Progenitor cell of endocrine pancreas (in vitro differentiated cells): ENCODE measurements at places on chromosomes 5 and 9. TPM values are rescaled to one million over a fixed set of nuclear protein-coding genes. Genes with fewer than 3 reads are reported as not detected.

GARIN3 gene
- not detected in 2 replicates for total RNA-seq

ARSI gene
- 0.24 TPM in 1 of 2 replicates, not detected in the other for total RNA-seq

S1PR3 gene
- total RNA-seq: 1.6 and 1.7 TPM in 2 replicates

NUTM2G gene
- total RNA-seq: not detected in 2 replicates

GPR21 gene
- 2.9 and 3.4 TPM in 2 replicates for total RNA-seq

PCDHGA5 gene
- total RNA-seq: 0.69 and 0.71 TPM in 2 replicates

PKD2L2 gene
- total RNA-seq: not detected in 2 replicates

CDH9 gene
- not detected in 2 replicates for total RNA-seq

GFI1B gene
- total RNA-seq: 0.12 TPM in 1 of 2 replicates, not detected in the other

SEMA6A gene
- total RNA-seq: 89.9 and 105 TPM in 2 replicates

IFNB1 gene
- total RNA-seq: not detected in 2 replicates

GGTA1 gene
- not detected in 2 replicates for total RNA-seq
